Lower lobe of right lung (tissue), 2 donors: ENCODE measurements at places on chromosomes 1 and 21. TPM values are rescaled to one million over a fixed set of nuclear protein-coding genes. Genes with fewer than 3 reads are reported as not detected.

DNA sequence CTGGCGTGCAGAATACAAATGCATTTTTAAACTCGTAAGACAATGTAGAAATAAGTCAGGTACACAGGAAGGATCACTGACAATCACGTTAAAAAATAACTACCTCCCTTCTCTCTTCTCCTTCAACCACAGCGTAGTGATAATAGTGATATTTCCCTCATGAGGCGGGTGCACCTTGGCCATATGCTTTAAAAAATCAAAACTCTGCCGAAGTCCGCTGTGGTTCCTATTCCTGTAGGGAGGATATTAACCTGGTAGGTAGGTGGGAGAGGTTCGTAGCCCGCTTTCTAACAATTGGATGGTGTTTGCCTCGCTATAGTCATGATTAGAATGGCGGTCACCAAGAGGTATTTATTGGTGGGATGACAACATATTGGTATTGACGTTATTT is 732 bp downstream of the GREM2 start:
- DNase-seq: no peak
- no peaks in the 10 kb centered on the region for H3K36me3 ChIP-seq
- H3K4me3 ChIP-seq: peak overlapping the region; percentile 53
- H3K27me3 ChIP-seq: peaks cover 16% of the 10 kb centered on the region
- no peak overlapping the region for H3K27ac ChIP-seq
- H3K4me1 ChIP-seq: no peaks in the 10 kb centered on the region

DNA sequence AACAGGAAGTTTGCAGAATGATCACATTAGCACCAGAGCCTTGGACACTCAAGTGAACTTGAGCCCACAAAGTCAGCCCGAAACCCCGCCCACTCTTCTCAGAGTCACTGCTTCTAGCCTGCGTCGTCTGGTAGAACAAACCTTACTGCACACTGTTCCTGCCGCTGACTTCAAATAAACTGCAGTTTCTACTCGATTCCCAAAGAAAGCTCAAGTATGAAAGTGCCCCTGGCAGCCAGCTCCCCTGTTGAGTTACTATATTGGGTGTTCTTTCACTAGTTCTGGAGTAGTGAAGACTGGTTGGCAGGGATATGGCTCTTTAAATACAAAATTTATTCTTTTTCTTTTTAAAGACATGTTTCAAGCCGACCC is 164.7 kb downstream of the GALNT2 start:
- peak overlapping the region; percentile 27 for H3K4me3 ChIP-seq
- H3K27me3 ChIP-seq: no peaks in the 10 kb centered on the region
- peaks cover 22% of the 10 kb centered on the region for H3K4me1 ChIP-seq

- no peak overlapping the region for H3K4me3 ChIP-seq
- no peak for DNase-seq
- H3K27me3 ChIP-seq: no peaks in the 10 kb centered on the region
Measured at GRCh38 chr1:48022306-48022705, 25.1 kb upstream of the TRABD2B start.

DNA sequence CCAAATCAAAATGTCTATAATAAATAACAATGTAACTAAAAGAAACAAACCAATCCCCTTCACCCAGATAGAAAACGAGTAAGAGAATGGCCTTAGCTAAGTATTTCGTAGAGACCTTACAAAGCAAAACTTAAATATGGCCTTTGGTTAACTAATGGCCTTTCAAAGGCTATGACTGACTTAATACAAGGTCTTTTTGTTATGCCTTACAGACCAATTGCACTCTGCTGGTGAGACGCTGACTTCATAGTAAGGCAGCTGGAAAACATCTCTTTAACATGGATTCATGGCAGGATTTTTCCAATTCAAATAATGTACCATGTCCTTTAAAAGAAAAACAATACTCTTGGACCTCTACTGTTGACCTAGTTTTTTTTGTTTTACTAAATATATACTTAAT is 15.8 kb upstream of the TBCE start:
- H3K27ac ChIP-seq: no peak overlapping the region
- no peak for DNase-seq
- H3K36me3 ChIP-seq: no peaks in the 10 kb centered on the region

The ZSWIM5 gene
- 3.6 TPM for total RNA-seq

GRCh38 chr1:33573661-33574060 is 101.2 kb downstream of the ZSCAN20 start:
- H3K4me1 ChIP-seq: peaks cover 3% of the 10 kb centered on the region
- no peak for DNase-seq
- no peak overlapping the region for H3K27ac ChIP-seq
- no peaks in the 10 kb centered on the region for H3K27me3 ChIP-seq
- no peaks in the 10 kb centered on the region for H3K36me3 ChIP-seq

DNA sequence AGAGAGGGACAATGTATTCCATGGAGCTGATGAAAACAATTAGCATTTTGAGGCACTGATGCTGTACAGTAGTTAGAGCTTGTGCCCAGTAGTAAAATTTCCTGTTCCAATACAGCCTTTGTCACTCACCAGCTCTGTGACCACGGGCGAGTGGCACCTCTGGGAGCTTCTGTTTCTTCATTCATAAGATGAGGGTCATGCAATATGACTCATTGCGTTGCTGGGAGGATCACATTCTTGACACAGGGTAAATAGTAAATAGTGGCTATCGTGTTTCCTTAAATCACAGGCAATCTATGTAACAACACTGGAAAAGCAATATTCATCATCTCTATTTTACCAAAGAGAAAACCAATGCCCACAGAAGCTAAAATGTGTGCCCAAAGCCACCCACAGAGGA is 4.5 kb upstream of the LRRC52 start:
- H3K27ac ChIP-seq: no peak overlapping the region
- no peaks in the 10 kb centered on the region for H3K27me3 ChIP-seq
- H3K36me3 ChIP-seq: no peaks in the 10 kb centered on the region
- no peak overlapping the region for H3K4me3 ChIP-seq
- DNase-seq: no peak
